ENCODE measurements at places on chromosomes 6 and 20.

GRCh38 chr6:141552463-141552862, 580.3 kb upstream of the GJE1 start:
- peak; percentile 72 for DNase-seq

- peak; percentile 11 for DNase-seq
Observed at GRCh38 chr6:21202521-21202920, 391.0 kb upstream of the SOX4 start.

- peak; percentile 11 for DNase-seq
Observed at GRCh38 chr20:45100563-45101245, at the start of gene KCNS1. Gene KCNS1, minus strand, starts transcription at chr20:45101127. Its CDS starts 1,891 bp downstream, at chr20:45099236.

DNA sequence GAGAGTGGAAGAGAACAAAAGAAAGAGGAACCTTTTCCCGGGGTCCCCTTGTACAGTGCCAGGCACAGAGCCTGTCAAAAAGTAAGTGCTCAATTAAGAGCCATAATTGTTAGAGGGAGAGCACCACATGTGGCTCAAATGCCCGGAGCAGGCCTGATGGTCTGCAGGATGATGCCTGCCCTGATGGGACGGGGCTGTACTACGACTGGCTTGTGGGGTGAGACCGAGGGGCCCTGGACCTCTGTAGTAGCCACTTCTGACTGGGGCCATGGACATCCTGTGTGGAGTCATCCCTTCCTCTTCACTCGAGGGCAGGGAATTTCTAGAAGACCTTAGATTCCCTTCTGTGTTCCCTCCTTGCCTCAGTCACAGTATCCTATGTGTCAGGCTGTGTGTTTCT, 47.9 kb downstream of the KCNK5 start:
- DNase-seq, result no peak

DNA sequence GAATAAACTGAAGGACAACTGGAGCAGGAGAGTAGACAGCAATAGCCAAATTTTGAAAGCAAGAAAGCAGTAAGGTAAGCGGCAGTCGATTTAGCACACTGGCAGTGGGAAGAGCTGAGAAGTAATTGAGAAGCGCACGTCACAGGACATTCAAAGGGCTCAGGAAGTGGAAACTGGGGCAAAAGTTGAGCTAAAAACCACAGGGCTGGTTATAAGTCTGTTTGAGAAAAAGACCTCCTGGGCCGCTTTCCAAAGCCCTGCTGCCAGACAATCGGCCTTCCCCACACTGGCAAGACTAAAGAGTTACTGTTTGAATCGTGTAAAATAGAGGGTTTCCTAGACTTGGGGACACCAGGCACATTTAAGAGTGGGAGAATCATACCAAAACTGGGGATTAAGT, 161.4 kb downstream of the DNAH8 start:
- DNase-seq, result no peak
